SW 1271 (cell line): ENCODE measurements at places on chromosomes 3 and 15.
A peak's percentile ranks its signal among the peaks of the same experiment; 100 is the strongest.

GRCh38 chr15:68218847-68219798 lies 10.4 kb downstream of the CLN6 start:
- no peak for DNase-seq

DNA sequence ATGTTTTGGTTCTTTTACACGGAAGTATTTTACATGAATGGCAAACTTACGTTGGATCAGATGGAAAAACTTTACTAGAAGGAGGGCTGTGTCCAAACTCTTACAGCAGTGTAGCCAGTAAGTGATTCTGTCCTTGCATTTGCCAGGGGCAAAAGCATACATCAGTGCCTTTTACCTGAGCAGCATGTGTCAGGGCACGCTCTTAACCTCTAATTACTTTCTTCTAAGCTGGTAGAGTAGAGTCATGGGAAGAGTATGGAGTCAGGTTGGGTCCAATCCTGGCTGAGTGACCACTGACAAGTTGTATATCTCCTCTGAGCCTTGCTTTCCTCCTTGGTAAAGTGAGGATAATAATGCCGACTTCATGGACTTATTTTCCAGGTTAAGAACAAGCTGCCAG lies 47.1 kb downstream of the RYR3 start:
- no peak for DNase-seq

DNA sequence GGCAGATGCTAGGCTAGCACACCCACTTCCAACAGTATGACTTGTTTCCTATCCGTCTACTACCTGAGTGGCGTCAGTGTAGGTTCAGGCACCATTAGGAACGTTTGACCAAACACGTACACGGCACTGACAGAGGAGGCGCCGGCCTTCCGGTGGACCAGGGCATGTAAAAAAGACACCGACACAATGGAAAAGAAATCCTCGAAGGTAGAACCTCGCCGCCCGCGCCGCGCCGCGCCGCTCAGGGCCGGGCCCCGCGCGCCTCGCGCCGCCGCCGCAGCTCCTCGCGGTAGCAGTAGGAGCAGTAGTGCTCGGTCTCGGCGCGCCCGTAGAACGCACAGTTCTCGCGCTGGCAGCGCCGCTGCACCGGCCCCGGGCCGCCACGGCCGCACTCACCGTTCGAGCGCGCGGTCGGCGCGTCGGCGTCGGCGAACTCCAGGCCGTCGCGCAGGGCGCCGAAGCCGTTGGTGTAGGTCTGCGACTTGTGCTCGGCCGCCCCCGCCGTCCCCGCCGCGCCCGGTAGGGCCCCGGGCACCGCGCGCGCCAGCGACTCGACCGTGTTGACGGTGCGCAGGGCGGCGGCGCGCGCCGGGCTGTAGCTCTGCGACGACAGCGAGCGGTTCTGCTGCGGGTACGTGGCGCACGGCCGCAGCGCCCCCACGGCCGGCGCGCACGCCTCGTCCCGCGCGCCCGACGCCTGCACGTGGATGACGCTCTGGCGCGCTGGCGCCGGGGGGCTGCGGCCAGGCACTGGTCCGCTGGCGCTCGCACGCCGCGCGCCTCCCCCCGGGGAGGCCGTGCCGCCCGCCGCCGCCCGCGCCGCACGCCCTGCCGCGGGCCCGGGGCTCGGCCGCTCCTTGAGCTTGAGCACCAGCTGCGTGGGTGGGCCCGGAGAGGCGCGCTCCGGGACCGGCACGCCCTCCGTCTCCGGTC lies 156.7 kb downstream of the KLF13 start:
- no peak for DNase-seq

DNA sequence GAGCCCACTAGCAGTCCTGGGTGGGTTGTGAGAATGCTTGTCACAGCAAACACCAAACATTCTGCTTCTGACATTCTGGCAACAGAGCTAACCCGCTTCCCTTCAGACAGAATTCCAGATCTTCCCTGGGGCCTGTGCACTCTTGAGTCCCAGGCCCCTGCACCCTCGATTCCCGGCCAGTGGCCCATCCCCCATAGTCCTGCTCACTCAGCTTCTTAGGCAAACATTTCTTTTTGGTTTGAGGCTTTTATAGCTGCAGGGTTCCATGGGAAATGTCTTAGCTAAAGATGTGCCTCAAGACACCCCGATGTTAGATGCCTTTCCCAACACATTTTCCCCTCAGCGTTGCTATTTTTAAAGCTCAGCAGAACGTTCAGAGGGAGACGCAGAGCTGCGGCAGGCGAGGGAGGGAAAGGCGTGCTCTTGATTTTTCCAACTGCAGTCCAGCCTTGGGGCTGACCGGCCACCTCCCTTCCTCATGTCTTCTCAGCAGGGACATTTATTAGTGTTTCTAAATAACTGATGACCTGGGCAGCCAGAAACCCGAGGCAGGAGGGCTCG lies 35.2 kb downstream of the ABTB1 start:
- DNase-seq, result no peak

- DNase-seq, result no peak
Observed at GRCh38 chr3:147619921-147620560, 210.9 kb downstream of the ZIC1 start.

- no peak for DNase-seq
Observed at GRCh38 chr3:143128227-143128955, 8.8 kb downstream of the CHST2 start.

DNA sequence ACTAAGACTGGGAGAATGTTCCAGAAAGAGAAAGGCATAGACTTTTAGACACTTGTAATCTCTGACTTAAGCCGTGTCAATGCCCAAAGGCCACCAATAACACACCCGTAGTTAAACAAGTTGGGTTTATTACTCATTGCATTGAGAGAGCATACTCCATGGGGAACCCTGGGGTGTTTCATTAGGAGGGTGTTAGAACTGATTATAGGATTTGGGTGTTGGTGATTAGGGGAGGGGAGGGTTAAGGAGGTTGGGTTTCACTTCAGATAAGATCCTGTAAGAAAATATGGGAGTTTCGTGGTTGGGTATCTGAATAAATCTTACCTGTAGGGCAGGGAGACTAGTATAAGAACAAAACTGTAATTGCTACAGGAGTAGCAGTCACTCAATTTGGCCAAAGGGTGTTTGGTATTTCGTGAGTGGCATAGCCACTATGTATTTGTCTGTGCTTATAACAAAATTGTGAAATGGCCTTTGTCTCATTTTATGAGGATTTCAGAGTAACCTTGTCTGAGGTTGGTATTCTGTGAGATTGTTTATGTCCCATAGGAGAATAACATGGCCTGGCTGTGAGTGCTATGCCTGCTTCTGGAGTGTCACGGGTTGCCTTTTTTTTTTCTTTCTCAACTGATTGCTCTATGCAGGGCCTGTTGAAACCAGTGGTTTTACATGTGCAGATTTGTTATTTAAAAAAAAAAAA lies 2.9 kb downstream of the HACD3 start:
- DNase-seq, result no peak

- DNase-seq, result peak; percentile 30
Observed at GRCh38 chr3:114827495-114827894, 319.6 kb downstream of the ZBTB20 start.

DNA sequence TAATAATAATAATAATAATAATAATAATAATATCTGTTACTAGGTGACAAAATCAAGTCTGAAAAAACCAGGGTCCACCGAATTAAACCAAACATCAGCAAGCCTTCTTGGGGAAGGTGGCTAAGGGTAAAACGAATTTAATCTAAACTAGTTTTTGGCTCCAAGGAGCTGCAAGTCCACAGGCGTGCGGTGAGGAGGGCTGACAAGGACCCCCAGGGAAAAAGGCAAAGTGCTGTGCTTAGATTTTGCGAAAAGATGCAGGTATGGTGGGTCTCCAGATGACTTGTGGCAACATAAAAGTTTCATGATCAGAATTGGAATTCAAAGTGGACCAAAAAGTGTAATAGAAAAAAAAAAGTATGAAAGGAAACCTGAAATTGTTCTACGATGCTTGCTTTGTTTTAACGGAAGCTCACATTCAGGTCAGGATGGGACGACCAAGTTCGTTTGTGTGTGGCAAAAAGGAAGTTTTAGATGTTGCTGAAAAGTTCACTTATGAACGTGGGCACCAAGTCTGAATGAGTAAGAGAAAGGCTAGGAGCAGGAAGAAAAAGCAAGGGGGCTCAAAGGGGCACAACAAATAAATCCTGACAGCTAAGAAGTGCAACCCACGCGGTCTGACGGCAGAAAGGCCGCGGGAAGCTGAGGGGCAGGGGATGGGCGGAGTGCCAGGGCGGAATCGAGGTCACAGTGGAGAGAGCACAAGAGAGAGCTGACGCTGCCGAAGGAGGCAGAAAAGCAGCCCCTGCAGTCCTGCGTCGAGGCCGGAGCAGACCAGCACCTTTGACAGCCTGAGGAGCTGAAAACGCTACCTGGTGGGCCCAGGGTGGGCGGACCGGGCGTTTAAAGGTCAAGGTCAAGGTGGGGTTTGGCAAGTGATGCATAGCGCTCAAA lies 1.1 kb downstream of the WDR82 start:
- peak; percentile 5 for DNase-seq

DNA sequence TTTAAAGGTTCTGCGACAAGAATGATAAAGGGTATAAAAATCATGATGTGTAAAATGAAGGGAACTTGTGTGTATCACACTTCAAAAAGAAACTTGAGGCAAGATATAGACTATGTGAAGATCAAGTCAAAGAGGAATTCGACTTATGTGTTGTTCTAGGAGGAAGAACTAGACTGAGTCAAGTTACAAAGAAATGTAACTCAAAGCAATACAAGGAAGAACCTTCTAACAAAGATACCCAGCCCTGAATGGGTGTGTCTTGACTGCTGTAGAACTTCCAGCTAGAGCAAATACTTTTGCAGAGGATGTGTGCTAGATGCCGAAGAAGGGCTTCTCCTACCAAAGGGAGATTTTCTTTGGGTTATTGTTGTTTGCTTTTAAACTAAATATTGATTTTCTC lies 2.4 kb downstream of the SLC49A4 start:
- DNase-seq, result no peak

- DNase-seq, result no peak
Observed at GRCh38 chr3:132394320-132394719, 23.0 kb upstream of the DNAJC13 start.

- DNase-seq, result no peak
Observed at GRCh38 chr3:23667536-23668429, 138.0 kb upstream of the UBE2E1 start.

- DNase-seq, result no peak
Observed at GRCh38 chr3:85159376-85159775, 200.6 kb downstream of the CADM2 start.

- DNase-seq, result no peak
Observed at GRCh38 chr15:37359101-37359892, 258.9 kb upstream of the MEIS2 start.

DNA sequence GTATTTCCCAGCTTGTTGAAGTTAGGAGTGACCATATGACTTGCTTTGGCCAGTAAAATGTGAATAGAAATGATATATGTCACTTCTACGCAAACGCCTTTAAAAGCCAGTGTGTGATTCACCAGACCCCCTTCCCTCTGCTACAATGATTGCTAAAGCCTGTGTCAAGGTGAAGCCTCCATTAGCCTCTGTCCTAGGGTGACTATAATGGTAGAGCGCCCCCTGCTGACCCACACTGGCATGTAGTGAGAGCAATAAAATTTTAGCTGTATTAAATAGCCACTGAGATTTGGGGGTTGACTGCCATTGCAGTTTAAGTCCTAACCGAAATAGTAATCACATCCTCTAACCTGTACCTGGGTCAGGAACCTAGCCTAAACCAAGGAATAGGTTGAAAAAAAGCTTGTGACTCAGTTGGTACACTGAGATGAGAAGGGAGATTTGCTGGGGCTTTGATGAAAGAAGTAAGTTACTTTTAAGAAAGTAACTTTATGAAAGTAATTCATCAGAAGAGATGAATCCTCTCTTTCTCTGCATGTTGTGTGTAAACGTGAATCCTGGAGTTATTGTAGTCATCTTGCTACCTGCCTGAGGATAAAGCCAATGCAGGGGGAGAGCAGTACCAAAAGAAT lies 52.6 kb downstream of the GTF2E1 start:
- DNase-seq, result peak; percentile 60

GRCh38 chr3:25728101-25728500 lies 55.1 kb downstream of the NGLY1 start:
- DNase-seq, result no peak

DNA sequence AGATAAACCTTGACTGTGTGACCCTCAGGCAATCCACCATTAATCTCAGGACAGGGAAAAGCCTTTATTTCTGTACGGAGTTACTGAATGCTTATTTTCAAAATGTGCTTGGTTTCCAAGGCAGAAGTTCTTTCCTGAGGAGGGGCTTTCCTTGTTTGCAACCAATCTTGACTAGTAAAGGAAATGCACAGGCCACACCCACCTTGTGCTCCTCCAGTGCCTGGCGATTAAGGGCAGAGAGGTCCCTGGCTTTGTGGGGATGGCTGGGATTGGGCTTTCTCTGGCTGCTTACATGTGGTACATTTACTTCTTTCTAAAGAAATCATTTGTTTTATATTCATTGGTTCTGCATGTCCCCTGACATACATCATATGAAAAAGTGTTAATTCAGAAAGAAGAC lies 47.8 kb downstream of the ZNF621 start:
- DNase-seq, result no peak

DNA sequence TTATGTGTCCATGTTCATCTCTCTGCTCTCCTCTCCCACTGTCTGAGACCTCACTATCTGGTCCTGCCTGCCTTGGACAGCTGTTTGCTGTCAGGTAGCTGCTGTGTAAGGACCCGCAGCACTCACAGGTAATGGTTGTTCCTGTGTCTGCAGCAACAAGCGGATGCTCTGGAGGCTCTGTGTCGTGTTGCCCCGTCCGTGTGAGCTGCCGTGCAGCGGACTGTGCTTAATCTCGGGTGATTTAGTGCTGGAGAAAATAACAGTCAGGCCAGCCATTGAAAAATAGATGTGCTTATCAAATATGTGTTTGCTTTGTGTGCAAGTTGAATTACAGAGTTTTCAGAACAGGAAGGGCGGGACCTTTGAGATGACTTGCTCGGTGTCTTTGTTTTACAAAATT lies 121.4 kb downstream of the GABRG3 start:
- DNase-seq, result no peak

- no peak for DNase-seq
Observed at GRCh38 chr3:85081191-85081906, 122.6 kb downstream of the CADM2 start.

DNA sequence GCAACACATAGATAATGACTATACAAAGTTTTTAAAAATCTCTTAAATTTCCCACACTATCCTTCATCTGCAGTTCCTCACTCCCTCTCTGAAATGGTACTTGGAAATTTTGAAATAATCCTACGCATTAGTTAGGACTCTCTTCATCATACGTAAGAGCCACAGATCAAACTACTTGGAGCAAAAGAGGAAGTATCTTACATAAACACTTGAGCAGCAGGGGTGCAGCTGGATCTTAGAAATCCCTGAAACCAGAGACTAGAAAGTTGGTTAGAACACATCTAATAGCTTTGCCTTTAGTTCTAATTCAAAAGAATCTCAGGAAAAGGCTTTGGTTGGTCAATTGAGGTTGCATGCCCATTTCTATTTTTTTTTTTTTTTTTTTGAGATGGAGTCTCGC lies 38.8 kb upstream of the ZNF445 start:
- no peak for DNase-seq

- no peak for DNase-seq
Observed at GRCh38 chr3:30649572-30650318, 43.3 kb downstream of the TGFBR2 start.
